ENCODE measurements at places on chromosomes 4 and X. TPM values are rescaled to one million over a fixed set of nuclear protein-coding genes. Genes with fewer than 3 reads are reported as not detected.

GRCh38 chrX:110178179-110178865 is 139.6 kb downstream of the AMMECR1 start:
- no peak for DNase-seq
- H3K4me3 ChIP-seq: no peak overlapping the region
- no peaks in the 10 kb centered on the region for H3K36me3 ChIP-seq

DNA sequence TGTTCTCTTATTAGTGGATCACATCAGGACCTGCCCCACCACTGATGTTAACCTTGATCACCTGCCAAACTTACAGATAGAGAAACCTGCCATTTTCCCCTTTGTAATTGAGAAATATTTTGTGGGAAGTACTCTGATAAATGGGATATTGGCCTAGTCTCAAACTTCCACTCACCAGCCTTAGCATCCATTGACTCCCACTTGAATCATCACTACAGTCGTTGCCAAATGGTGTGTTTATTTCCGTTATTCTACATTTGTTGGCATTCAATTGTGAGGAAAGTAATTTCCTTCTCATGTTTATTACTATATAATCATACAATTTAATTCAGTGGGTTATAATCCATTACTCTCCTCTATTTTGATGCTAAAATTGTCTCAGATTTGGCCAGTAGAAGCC is 156.4 kb upstream of the CXCL13 start:
- DNase-seq: peak; percentile 3
- no peaks in the 10 kb centered on the region for H3K4me1 ChIP-seq
- H3K4me3 ChIP-seq: no peak overlapping the region
- H3K27ac ChIP-seq: no peak overlapping the region
- H3K36me3 ChIP-seq: no peaks in the 10 kb centered on the region

HSFX3 gene
- polyA plus RNA-seq: not detected

- H3K36me3 ChIP-seq: no peaks in the 10 kb centered on the region
- H3K4me1 ChIP-seq: no peaks in the 10 kb centered on the region
- H3K27me3 ChIP-seq: no peaks in the 10 kb centered on the region
- H3K27ac ChIP-seq: no peak overlapping the region
Observed at GRCh38 chr4:41569961-41570360, 32.0 kb downstream of the LIMCH1 start.

ZIC3 gene
- polyA plus RNA-seq: not detected

GRCh38 chr4:169397762-169398161 is 127.0 kb upstream of the SH3RF1 start:
- no peaks in the 10 kb centered on the region for H3K36me3 ChIP-seq
- H3K27me3 ChIP-seq: no peaks in the 10 kb centered on the region
- no peak overlapping the region for H3K4me3 ChIP-seq
- peak overlapping the region; percentile 13 for H3K27ac ChIP-seq
- peak; percentile 64 for DNase-seq

- H3K4me3 ChIP-seq: no peak overlapping the region
- H3K27me3 ChIP-seq: no peaks in the 10 kb centered on the region
- peaks cover 3% of the 10 kb centered on the region for H3K4me1 ChIP-seq
Observed at GRCh38 chr4:104728380-104729122, 233.9 kb upstream of the CXXC4 start.

GRCh38 chr4:27005501-27005900 is 144.9 kb downstream of the STIM2 start:
- H3K36me3 ChIP-seq: no peaks in the 10 kb centered on the region
- H3K27me3 ChIP-seq: no peaks in the 10 kb centered on the region
- H3K4me1 ChIP-seq: peaks cover 21% of the 10 kb centered on the region
- H3K27ac ChIP-seq: peak overlapping the region; percentile 56
- peak; percentile 86 for DNase-seq
- no peak overlapping the region for H3K4me3 ChIP-seq

- H3K4me3 ChIP-seq: no peak overlapping the region
- no peaks in the 10 kb centered on the region for H3K27me3 ChIP-seq
- H3K27ac ChIP-seq: no peak overlapping the region
- no peaks in the 10 kb centered on the region for H3K4me1 ChIP-seq
Observed at GRCh38 chrX:3371163-3371562, 24.7 kb upstream of the MXRA5 start.

DNA sequence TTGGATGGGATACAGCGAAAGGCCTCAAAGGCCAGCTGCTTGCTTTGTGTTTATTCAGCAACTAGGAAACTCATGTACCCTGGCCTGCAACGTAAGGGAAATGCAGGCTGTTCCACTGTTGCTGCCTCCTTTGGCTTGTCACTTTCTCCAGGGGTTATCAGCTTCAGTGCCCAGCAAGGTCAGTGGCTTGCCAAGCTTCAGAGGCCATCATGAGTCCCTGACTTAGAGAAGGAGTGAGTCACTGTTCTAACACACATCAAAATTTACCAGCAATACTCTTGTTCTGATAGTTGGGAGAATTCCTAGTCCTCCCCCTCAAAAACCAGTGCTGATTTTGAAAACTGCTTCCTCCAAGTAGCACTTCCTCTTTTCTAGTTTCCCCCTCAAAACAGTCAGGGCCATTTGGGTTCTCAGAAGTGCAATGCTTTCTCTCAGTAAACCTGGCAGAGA is 250.8 kb downstream of the ARHGAP24 start:
- H3K4me1 ChIP-seq: no peaks in the 10 kb centered on the region
- no peaks in the 10 kb centered on the region for H3K36me3 ChIP-seq
- DNase-seq: peak; percentile 21
- no peak overlapping the region for H3K4me3 ChIP-seq
- no peaks in the 10 kb centered on the region for H3K27me3 ChIP-seq

GRCh38 chrX:13852001-13852695 is 35.3 kb upstream of the GPM6B start:
- no peak overlapping the region for H3K27ac ChIP-seq
- H3K4me1 ChIP-seq: no peaks in the 10 kb centered on the region
- H3K27me3 ChIP-seq: no peaks in the 10 kb centered on the region
- H3K4me3 ChIP-seq: no peak overlapping the region

DNA sequence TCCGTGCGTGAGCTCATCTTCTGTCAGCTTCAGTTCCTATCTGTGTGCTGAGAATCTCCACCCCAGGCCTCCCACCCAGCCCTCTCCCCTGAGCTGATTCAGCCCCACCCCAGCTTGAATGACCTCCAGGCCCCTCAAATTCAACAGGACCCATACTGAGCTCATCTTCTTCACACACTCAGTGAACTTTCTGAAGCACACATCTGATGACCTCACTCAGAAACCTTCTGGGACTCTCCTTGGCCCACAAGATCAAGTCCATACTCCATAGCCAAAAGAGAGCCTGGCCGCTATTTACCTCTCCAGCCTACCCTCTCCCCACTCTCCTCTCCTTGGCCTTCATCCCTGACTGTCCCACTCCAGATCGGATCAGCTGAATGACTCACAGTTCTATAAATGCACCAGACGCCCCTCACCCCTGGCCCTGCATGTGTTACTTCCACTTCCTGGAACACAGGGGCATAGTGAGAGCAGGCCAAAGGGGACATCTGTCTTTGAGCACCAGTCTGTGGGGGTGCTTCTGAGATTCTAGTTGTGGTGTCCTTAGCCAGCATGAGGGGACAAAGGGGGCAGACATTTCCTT is 62.5 kb downstream of the PJA1 start:
- H3K36me3 ChIP-seq: no peaks in the 10 kb centered on the region
- H3K27ac ChIP-seq: no peak overlapping the region
- no peaks in the 10 kb centered on the region for H3K27me3 ChIP-seq
- no peak for DNase-seq
- H3K4me3 ChIP-seq: no peak overlapping the region

- no peak for DNase-seq
- no peaks in the 10 kb centered on the region for H3K36me3 ChIP-seq
- no peak overlapping the region for H3K4me3 ChIP-seq
- no peak overlapping the region for H3K27ac ChIP-seq
- no peaks in the 10 kb centered on the region for H3K27me3 ChIP-seq
- no peaks in the 10 kb centered on the region for H3K4me1 ChIP-seq
Observed at GRCh38 chr4:161291222-161291621, 872.6 kb downstream of the FSTL5 start.

- H3K27me3 ChIP-seq: no peaks in the 10 kb centered on the region
- no peak for DNase-seq
- H3K27ac ChIP-seq: no peak overlapping the region
- H3K4me1 ChIP-seq: no peaks in the 10 kb centered on the region
- no peaks in the 10 kb centered on the region for H3K36me3 ChIP-seq
Observed at GRCh38 chrX:15293451-15293850, 22.0 kb downstream of the ASB11 start.

HERC6 gene
- 4.1 TPM for polyA plus RNA-seq

Measured in fibroblast of lung (primary cell).